ENCODE measurements at places on chromosomes 6 and 20. TPM values are rescaled to one million over a fixed set of nuclear protein-coding genes. Genes with fewer than 3 reads are reported as not detected.

The GSTA2 gene
- not detected for total RNA-seq

The ZC2HC1B gene
- total RNA-seq = 1.3 TPM

The SLC17A3 gene
- not detected for total RNA-seq

The DLL1 gene
- total RNA-seq = 31.3 TPM

The THBS2 gene
- total RNA-seq = 3.3 TPM

The SMLR1 gene
- total RNA-seq = not detected

The TGM3 gene
- 0.14 TPM for total RNA-seq

The DHX16 gene
- 25.9 TPM for total RNA-seq

The MUCL3 gene
- total RNA-seq = not detected

The PRICKLE4 gene
- 0.28 TPM for total RNA-seq

The GJA10 gene
- total RNA-seq = not detected

The AIF1 gene
- total RNA-seq = not detected

The DCDC2 gene
- not detected for total RNA-seq

The COL12A1 gene
- total RNA-seq = 29.8 TPM

The TENT5A gene
- total RNA-seq = 3.3 TPM

The BPIFB4 gene
- not detected for total RNA-seq

The SLC17A1 gene
- not detected for total RNA-seq

The RNF146 gene
- 16.4 TPM for total RNA-seq

The CDH4 gene
- 2.0 TPM for total RNA-seq

The STAU1 gene
- 46.2 TPM for total RNA-seq

The NOTCH4 gene
- 0.98 TPM for total RNA-seq

The CDSN gene
- 0.14 TPM for total RNA-seq

The PRR18 gene
- total RNA-seq = not detected

The TNXB gene
- 0.05 TPM for total RNA-seq

The BCAS4 gene
- total RNA-seq = 12.8 TPM

The GMPR gene
- total RNA-seq = 0.21 TPM

The NUP153 gene
- 24.3 TPM for total RNA-seq

The ARMC12 gene
- total RNA-seq = not detected

The PBOV1 gene
- total RNA-seq = not detected

The IRF4 gene
- total RNA-seq = not detected

The SLC35A1 gene
- 8.5 TPM for total RNA-seq

The MICB gene
- 9.3 TPM for total RNA-seq

The MYT1 gene
- total RNA-seq = not detected

Data from airway epithelial cell (primary cell).